ENCODE measurements at places on chromosomes 12 and 14.

DNA sequence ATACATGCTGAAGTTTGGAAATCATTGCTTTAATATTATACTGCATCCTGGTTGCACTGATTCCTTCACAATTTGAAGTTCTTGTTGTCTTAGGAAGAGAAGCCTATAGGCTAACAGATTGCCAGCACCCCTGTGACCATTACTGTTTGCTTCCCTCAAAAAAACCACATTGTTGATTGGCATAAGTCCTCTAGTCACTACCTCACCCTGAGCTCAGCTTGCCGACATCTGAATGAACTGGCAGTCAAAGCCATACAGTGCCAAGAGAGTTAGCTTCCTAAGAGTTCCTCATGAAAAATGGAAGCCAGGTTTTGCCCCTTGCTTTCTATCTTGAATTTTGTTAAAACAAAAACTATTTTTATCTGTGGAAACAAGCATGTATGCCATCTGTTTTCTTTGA is 276.1 kb downstream of the SYT1 start:
- DNase-seq = no peak

- DNase-seq = no peak
Observed at GRCh38 chr14:97107080-97107479, 309.9 kb downstream of the VRK1 start.

- DNase-seq = peak; percentile 59
Observed at GRCh38 chr12:124898200-124898922, 16.1 kb downstream of the UBC start.

- DNase-seq = peak; percentile 83
Observed at GRCh38 chr14:106605548-106606448, 1079.4 kb downstream of the TMEM121 start.

DNA sequence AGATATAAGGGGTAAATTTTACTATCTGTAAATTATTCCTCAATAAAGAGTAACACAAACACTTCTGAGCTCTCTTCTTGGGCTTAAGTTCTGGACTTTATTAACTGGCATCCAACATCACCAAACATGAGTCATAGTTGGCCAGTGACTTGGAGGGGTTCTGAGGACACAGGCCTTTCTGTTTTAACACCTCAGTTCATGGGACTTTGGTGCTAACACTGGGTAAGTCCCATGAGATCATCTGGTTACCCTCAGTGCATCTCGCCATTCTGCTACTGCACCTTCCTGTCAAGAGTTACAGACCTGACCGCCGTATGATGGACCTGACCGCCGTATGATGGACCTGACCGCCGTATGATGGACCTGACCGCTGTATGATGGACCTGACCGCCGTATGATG is 9.9 kb downstream of the SLC15A4 start:
- no peak for DNase-seq

- DNase-seq = no peak
Observed at GRCh38 chr12:32585680-32586079, 93.4 kb upstream of the DNM1L start.

GRCh38 chr12:48247181-48247966 is 44.3 kb upstream of the OR10AD1 start:
- no peak for DNase-seq

DNA sequence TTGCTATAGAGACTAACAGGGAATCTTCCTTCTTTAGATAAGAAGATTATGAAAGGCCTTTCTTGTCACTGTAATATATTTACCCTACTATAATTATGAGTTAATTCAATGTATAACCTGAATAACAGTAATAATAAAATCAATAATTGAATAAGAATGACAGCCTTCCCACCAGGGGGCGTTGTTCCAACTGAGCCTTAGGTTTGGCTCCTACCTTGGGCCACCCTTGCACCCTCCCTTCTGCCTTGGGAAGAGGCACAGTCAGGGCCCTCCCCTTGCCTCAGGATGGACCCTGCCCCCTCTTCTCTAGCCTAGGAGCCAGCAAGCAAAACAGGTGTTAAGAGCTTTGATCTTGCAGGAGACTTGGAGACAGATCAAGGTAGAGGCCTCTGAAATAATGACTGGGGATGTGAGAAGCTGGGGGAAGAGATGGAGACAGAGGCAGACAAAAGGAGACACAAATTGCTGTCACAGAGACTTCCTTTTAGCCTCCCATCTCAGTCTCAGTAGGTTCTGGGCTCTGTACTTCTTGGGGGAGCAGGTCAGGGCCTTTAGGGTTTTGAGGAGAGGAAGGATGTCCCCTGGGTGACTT is 40.1 kb upstream of the CISTR start:
- DNase-seq = peak; percentile 31

- DNase-seq = no peak
Observed at GRCh38 chr12:108815369-108815768, 42.0 kb downstream of the SSH1 start.

DNA sequence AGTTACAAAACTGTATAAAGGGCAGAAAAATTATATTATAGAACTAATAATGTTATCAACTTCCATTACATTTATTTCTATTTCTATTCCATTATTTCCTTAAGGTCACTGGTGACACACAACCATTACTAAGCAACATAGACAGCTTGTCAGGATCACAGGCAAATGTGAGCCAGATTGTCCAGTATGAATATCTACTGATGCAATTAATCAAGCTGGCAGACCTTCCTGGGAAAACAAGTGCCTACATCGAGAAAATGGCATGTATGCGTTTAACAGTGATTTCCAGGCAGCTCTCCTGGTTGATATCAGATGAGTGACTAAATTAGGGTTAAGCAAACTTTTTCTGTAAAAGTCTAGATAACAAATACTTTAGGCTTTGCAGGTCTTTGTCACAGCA is 36.9 kb upstream of the TSPAN8 start:
- no peak for DNase-seq

DNA sequence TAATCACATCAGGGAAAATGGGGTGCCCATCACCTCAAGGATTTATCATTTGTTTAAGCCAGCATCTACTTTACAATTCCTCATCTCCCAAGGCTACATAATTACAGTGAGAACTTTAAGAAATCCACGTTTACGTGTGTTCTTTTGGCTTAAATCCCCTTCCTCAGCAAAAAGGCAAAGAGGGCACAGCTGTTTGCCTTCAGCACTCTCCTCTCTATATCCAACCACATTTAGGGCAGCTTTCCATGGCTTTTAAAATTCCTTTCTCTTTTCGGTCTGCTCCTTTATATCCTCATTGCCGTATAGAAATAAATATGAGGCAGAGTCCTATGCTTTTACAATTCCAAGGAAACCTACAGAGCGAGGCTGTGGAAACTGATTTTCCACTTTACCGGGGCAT is 175.9 kb downstream of the EMP1 start:
- no peak for DNase-seq

- DNase-seq = no peak
Observed at GRCh38 chr12:64154677-64155076, 67.4 kb downstream of the KICS2 start.

- no peak for DNase-seq
Observed at GRCh38 chr12:110888256-110888991, 32.0 kb downstream of the MYL2 start.

DNA sequence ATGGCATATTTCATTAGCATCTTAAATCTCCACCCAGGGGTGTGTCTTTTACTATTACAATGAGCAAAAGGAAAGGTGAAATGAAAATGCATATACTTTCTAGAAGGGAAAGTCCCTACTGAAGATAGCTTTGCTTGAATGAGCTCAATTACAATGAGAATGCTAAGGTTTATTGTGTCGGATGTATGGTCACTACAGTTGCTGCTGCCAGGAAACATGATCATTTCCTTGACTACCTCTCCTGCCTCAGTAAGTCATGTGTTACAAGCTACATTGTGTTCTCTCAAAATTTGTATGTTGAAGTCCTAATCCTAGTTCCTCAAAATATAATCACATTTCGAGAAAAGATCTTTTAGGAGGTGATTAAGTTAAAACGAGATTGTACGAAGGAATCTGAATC is 322.2 kb downstream of the MDGA2 start:
- no peak for DNase-seq

GRCh38 chr12:22276867-22277266 is 57.6 kb downstream of the ST8SIA1 start:
- no peak for DNase-seq

- peak; percentile 72 for DNase-seq
Observed at GRCh38 chr12:7989827-7990491, 42.6 kb upstream of the FOXJ2 start.

DNA sequence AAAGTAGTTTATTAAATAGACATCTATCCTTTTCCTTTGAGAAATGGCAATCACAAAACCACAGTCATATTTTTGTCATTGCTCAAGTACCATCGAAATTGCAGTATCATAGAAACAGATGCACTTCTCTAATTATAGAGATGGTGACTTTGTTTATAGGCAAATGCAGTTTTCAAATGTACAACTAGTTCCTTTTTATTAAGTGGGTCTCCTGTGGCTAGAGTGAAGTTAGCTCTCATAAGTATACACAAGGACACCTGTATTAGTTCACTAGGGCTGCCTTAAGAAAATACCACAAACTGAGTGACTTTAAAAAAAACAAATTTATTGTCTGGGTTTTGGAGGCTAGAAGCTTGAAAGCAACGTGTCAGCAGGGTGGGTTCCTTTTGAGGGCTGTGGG is 62.8 kb downstream of the OTOGL start:
- no peak for DNase-seq

GRCh38 chr12:108833757-108834472 is 23.5 kb downstream of the SSH1 start:
- DNase-seq = no peak

GRCh38 chr12:102953221-102953620 is 4.3 kb upstream of the ASCL1 start:
- DNase-seq = no peak

- DNase-seq = no peak
Observed at GRCh38 chr12:13186302-13186701, 10.2 kb upstream of the EMP1 start.

DNA sequence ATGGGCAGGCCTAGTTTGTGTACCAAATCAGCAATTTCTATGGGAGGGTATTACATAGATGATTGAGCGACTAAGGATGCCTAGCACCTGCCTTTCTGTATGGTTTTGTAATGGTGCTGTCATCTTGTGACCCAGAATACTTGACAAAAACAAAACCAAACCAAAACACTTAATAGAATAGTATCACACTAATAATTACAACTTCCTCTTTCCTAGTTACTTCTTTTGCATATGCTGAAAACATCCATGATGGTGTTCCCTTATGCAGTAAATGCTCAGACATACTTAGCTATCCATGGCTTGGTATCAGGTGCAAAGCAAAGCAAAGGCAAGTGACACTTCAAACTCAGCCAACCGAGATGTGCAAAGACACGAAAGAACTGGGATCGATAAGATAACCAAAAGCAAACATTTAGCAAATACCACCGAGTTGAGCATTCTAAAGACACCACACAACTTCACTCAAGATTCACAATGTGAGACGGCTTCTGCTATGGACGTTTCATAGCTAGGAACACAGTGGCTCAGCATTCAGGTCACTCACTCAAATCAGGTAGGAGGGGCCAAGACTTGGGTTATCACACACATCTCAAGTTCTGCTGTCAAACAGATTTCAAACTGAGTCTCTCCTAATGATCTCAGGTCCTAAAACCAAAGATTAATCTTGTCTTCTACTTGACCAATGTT is 24.3 kb downstream of the PPP1CC start:
- no peak for DNase-seq

- no peak for DNase-seq
Observed at GRCh38 chr14:89373185-89373584, 43.8 kb downstream of the FOXN3 start.

GRCh38 chr12:30624009-30624408 is 71.7 kb downstream of the IPO8 start:
- DNase-seq = no peak

DNA sequence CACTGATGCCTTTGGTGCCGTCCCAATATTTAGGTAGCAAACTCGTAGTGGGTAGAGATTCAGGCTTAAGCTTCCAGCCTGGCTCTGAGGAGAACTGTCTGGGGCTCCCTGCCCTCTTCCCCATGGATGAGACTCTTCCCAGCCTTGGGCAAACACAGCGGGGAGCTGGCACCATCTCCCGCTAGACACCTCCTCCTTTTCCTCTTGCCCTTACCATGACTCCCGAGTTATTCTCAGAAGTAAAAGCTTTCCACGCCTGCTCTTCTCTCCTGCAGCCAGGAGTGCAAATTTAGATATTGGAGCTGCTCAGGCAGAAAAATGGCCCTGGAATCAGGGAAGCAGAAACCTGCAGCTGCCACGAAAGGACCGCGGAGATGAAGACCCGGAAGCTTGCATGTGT is 45.6 kb upstream of the RBM19 start:
- no peak for DNase-seq

Data from activated CD4-positive, alpha-beta T cell treated with anti-CD3 and anti-CD28 coated beads, Interleukin-2, amount 50 U/mL, for 1 hour (primary cell).